CD4-positive, CD25-positive, alpha-beta regulatory T cell (primary cell): ENCODE measurements at places on chromosomes 11 and 22. TPM values are rescaled to one million over a fixed set of nuclear protein-coding genes. Genes with fewer than 3 reads are reported as not detected.

DNA sequence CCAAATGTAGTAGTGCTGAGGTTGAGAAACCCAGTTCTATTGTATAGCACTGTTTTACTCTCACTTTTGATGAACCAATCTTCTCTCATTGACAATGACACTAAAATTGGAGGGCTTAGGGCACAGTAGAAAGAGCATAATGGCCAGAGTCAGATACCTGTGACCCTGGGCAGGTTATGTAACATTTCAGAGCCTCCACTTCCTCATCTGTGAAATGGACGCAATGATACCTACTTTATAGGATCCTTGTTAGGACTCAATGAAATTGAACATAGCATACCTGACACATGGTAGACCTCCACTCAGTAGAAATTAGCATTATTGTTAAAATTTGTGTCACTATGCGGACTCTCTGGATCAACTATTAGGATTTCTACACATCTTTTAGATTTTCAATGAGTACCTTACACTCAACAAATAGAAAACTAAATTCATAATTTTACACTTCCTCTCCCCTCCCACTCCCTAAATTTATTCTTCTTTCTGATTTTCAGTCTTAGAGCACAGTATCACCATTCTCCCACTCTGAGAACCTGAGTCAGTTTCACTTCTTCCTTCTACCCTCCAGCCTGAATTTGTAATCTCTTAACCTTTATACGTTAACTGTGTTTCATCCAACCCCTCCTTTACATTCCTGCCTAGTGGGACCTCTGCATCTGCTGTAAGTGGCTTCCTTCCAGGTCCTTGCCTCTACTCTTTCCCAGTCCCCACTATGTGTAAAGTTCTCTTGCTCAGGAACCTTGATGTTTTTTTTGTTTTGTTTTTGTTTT, 78.3 kb downstream of the MICAL2 start:
- DNase-seq = no peak

DNA sequence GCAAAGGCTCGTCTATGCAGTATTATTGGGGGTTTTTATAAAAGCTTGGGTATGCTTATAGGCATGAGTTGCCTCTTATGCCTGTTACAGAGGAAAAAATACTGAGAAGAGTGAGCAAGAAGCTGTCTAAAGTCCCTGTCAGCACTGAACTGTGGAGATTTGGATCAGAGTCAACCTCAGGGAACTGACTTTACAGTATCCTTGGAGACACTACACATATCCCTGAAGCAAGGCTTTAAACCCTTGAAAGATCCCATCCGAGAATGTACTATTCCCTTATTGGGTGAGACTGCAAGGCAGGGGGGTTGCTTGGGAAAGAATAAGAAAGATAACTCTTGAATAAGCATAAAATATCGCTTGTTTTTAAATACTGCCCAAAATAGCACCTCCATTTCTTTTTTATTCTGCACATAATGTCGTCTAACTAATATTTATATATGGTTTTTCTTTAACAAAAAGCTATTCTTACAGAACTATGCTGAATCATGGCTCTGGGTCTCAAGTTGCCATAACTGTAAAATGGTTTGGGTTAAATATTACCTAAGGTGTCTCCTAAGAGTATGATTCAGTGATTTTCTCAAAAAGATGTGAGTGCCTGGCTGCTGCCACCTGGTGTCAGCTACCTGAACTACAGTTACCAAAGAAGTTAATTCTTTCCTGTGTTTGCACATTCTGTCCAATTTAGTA, 1062.8 kb downstream of the DLG2 start:
- DNase-seq = no peak

- no peak for DNase-seq
These were observed 45.6 kb upstream of the HIPK3 start for GRCh38 chr11:33211580-33211979.

- no peak for DNase-seq
These were observed 547.6 kb downstream of the BUD13 start for GRCh38 chr11:116225236-116225635.

DNA sequence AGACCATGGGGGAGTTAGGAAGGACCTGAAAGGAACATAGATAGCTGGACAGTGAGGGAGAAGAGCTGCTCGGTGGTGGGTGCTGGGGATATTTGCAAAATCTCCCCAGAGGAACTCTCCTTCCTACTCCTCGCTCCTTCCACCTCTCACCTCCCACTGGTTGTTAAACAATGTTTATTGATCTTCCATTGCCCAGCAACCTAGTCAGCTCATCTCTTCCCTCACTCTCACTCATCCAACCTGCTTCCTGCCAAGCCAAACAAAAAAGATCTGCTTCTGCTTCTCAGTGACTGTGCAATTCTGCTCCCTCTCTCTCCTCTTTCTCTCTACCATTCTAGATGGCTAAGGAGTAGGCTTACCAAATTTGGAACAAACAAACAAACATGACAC, 115.0 kb downstream of the SLC1A2 start:
- no peak for DNase-seq

DNA sequence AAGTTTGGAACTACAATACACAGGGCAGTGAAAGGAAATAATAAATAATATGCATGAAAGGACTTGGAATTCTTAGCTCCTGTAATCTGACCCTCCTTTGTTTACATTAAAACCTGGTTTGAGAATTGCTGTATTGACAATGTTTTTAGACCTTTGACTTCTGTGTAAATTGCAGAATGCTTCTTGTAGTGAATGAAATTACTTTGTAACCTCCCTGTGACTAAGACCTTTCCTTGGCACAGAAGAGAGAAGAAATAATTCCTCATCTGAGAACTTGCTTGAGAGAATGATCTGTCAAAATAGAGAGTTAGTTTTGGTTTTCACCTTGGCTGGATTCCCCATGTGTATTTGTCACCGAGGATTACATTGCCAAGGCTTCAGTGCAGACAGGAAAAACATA, 640.0 kb upstream of the ANO5 start:
- DNase-seq = no peak

GRCh38 chr11:91860661-91861060, 364.0 kb upstream of the FAT3 start:
- DNase-seq = no peak

DNA sequence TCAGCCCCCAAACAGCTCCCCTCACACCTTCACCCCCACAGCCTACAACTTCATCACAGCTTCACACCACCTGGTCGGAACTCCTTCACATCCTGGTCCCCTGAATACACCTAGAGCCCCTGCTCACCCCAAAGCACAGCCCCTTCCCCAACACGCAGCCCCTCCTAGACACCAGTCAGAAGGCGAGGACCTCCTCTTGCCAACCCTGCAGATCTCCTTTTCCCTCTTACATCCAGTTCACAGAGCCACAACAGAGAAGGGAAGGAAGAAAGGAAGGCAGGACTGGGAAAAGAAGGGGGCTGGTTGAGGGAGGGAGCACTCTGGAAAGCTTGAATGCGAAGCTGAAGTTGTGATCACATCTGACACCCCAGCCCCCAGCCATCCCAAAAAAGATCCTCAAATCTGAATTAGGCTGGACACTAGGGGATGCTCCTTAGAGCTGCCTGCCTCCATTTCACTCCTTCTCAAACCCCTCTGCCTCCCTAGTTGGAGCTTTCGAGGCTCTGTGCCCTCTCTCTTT, 629 bp downstream of the CCKBR start:
- no peak for DNase-seq

- DNase-seq = no peak
These were observed 7.2 kb upstream of the FLRT1 start for GRCh38 chr11:64028398-64029115.

- no peak for DNase-seq
These were observed 26.0 kb downstream of the SLC22A6 start for GRCh38 chr11:62958547-62959421.

DNA sequence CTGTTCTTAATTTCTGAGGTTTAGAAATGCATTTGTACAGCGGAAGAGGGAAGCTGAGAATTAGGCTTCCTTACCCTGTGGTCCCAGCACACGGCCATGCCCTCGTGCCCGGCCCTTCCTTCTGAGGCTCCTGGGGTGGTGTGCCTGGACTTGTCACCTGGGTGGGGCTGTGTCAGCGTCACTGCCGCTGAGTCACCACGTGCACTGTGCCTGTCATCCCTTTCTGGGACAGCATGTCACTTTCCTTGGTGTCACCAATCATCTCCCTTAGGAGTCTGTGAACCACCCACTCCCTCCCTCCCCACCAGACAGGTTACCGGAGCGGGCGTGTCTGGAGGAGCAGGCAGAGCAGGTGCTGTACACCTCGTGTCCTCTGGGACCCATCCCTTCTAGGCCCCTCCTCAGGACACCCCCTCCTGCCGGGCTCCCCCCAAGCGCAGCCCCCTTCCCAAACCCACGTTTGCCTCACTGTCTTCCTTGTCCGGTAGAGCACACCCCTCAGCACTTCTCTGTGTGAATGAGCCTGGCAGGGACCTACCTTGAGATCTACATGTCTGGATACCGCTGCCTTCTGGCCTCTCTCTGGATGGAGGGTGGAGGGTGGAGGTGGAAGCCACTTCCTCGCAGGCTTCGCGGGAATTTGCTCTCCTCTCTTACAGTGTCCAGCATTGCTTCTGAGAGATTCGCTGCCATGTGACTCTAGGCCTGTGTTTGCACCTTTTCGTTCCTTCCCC, 367.6 kb downstream of the TBC1D22A start:
- no peak for DNase-seq

GRCh38 chr22:39470451-39471291, 13.9 kb downstream of the MGAT3 start:
- no peak for DNase-seq

GRCh38 chr11:81303038-81303664, 1430.5 kb downstream of the FAM181B start:
- no peak for DNase-seq

DNA sequence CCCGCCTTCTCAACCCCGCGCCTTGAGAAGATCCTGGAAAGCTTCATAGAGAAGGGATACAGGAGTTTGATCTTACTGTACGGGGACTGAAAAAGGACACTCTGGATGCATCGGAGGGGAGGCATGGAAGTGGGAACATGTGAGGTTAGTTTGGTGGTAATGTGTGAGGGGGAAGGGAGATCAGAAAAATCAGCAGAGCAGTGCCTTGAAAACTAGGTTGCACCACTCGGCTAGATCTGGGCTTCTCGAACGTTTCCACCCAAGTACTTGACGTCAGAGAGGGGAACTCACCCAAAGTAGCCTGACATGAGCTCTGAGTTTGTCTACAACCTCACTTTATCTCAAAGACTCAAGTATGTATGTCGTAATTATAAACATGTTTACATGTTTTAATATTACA, 14.5 kb downstream of the USP35 start:
- DNase-seq = peak; percentile 82

GRCh38 chr11:2431395-2431794, 12.9 kb downstream of the TRPM5 start:
- no peak for DNase-seq

GRCh38 chr11:65414776-65415498, 7.7 kb upstream of the NEAT1 start:
- DNase-seq = no peak

DNA sequence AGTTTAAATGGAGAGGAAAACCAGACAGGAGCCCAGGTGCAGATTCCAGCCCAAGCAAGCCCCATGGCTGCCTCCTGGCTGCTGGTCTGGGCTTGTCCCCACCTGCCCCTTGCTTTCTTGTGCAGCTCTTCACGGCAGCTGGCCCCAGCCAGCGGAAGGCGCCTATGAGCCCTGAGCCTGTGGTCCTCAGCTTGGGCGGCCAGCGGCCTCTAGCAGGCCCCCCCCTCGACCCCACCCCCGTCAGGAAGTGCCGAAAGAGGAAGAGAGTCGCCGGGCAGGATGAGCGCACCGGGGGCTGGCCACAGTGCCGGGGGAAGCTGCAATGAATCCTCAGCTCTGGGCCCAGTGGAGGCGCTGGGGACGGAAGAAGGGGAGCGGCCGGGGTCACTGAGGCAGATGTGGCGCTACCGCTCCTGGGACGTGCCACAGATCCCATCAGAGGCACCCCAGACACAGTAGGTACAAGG, 2.1 kb upstream of the DGKZ start:
- no peak for DNase-seq

- DNase-seq = no peak
These were observed 63.1 kb downstream of the ARFGAP3 start for GRCh38 chr22:42793848-42794405.

DNA sequence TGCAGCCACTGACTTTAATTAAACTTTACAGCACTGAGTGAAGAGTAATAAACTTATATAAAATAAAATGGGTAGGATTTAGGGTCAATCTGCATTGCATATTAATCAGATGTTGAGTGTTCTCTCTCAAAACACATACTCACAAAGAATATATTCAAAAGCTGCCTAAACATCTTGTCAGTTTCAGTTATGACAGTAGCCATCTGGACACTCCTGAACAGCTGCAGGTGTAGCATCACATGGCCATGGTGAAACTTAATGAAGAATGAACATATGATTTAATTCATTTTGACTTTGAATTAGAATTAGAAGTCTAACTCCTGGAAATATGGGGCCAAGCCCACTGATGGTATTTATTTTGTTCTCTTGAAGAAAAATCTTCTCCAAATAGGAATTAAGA, 684.3 kb upstream of the RAG2 start:
- no peak for DNase-seq

- DNase-seq = no peak
These were observed 5.0 kb downstream of the SLC1A2 start for GRCh38 chr11:35414311-35414710.

DNA sequence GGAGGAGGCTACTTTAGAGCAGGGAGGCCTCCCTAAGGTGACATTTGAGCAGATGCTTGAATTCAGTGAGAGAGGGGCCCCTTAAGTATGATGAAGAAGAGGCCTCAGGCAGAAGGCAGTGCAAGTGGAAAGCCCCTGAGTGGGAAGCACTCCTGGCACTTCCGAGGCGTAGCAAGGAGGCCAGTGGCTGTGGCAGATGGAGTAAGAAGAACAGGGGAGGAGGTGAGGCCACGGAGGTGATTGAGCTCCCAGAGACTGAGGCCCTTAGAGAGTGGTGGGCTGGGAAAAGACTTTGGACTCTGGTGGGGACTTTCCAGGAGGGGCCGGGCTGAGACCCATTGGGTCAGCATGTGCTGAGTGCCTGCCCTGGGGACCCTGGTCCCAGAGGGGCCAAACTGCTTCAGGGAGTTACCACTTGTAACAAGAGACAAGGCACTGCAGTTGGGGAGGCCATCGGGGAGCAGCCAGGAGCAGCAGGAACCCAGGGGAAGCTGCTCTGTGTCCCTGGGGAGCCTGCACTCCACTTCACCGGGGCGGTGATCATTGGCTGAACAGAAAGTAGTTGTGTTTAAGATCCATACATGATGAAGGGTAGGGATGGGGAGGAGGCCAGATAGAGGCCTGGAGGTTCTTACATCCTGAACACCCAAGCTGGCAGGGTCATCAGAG, 2.5 kb upstream of the CENPM start:
- no peak for DNase-seq

DNA sequence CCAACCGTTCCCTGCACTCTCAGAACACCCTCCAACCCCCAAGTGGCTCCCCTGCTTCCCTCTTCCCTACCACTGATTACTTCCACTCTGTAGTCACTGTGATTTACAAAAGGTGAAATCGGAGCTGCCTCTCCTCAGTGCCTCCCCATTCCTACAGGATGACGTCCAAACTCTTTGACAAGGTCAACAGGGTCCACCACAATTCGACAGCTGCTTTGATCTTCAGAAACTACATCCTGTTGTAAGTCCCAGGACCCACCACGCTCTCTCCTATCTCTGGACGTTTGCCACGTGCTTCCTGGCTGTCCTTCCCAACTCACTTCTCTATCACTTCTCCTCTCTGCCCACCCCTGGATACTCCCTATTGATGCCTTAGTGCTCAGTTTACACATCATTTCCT, 85.0 kb upstream of the EIF3D start:
- DNase-seq = no peak

GRCh38 chr11:95095858-95096587, 6.4 kb downstream of the ENDOD1 start:
- DNase-seq = peak; percentile 66

Gene GLB1L3
- polyA plus RNA-seq = 3.0 TPM

Gene SF1
- 91.8 TPM for polyA plus RNA-seq

Gene DEUP1
- polyA plus RNA-seq = not detected

Gene OR56A1
- polyA plus RNA-seq = not detected

Gene SLC17A6
- polyA plus RNA-seq = not detected

Gene NAALADL1
- 27.8 TPM for polyA plus RNA-seq

Gene YAP1
- not detected for polyA plus RNA-seq

Gene CREB3L1
- not detected for polyA plus RNA-seq
